ENCODE measurements at places on chromosomes 4 and X.

DNA sequence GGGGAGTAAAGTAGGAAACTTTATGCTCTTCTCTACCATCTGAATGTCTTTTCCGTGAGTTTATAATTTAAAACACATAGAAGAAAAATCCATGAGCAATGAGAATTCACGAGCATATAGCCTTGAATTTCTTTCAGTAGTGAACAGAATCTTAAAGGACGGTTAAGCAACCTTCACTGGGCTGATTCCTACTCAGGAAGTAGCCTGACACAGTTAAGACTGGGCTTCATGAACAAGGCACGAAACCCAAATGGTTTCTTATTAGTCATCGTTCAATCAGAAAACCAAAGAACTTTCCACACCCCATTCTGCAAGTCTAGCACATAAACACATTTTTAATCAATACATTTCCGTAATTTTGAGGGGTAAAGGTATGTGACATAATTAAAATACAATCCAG lies 95.8 kb downstream of the SH3KBP1 start:
- no peak for DNase-seq

DNA sequence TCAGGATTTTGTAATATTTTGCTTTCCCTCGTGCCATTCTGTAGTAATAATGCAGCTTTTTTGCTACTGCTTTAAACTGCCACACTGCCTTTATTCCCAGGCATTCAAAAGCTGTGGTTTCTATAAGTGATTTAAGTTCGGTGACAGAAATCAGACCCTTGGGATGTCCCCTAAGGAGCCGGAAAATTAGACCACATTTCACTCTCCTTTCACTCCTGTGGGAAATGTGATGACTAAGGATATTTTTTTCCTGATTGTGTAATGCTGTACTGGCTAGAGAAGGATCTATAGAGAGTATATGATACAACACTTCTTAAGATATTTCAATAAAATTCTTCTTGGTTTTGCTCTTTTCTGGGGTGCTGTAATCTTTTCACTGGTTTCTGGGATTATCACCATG lies 24.4 kb downstream of the UGT2A3 start:
- DNase-seq, result no peak

DNA sequence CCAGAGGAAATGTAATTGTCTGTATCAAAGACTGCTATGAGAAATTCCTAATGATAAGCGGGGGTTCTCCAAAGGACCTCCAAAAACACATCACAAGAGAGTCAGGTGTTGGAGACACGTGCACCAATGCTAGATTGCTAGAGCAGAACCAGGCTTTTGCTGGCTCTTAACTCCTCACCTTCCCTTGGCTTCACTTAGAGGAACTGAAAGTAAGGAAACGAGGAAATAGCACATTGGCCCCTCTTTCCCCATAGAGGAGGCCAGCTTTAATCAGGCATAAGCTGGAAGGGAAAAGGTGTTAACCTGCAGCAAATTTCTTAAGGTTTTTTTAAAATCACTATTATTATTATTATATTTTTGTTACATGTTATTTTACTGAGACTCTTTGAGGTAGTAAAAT lies 13.6 kb downstream of the OTC start:
- DNase-seq, result no peak

GRCh38 chr4:115454228-115454627 lies 340.8 kb upstream of the NDST4 start:
- DNase-seq, result no peak

DNA sequence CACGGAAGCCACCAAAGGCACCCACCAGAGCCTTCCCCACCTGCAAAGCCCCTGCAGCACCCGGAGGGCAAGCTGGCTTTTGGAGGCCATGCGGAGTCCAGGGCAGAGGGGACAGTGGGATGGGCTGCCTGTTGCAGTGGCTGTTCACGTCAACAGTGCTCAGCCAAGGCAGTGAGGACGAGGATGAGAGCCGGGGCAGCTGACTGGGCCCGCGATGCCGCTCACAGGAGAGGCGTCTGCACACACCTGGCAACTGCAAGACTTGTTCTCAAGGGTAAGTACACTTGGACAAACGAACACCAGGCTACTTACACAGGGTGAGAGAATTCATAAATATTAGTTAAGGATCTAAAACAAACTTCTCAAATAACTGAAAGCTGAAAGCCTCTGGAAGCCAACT lies 19.6 kb downstream of the FGFR3 start:
- no peak for DNase-seq

DNA sequence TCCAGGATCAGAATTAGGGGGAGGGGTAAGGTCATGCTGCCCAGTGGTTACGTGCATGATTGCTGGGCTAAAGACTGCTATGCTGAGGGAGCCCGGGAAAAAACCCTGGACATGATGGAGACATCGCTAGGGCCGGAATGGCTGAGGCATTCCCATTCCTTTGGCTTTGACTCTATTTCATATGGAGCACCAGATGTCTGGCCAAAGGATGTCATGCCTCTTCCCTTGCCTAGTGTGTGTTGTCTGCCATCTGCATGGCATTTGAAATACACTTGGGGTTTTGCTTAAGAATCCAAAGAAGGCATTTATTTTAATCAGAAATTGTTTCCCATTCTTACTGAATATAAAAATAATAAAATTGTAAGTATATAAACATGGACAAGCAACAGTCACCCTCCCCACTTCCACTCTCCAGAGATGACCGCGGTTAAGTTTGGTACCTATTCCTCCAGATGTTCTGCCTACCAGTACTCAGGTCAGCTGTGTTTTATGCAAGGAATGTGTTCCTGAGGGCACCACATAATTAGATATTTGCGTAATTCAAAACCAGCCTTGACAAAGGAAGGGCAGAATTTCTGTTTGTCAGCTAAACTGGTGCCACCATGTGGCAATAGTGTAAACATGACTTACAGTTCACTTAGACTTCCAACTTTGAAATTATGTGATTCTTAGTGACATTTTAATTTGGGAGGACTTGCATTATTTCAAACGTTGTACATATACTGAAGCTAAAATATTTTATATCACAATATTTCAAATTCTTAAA lies 105.9 kb downstream of the CT47B1 start:
- DNase-seq, result no peak

DNA sequence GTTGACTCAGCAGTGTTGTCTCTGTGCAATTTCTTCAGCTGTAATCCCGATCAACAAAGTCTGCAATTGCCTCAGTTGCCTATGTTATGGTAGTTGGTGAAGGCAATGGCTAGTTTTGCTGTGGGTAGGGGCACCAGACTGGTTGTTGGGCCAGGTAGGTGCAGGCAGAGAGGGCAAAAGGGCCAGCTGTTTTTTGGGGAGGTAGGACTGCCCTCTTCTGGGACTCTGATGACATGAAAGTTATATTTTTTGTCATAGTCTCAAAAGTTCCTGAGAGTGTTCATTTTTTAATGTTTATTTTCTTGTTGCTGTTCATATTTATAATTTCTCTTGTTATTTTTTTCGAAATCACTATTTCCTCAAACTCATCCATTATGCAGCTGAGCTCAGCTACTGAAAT lies 25.1 kb downstream of the DCAF12L2 start:
- DNase-seq, result no peak
